ENCODE measurements at places on chromosomes 1 and 21.

DNA sequence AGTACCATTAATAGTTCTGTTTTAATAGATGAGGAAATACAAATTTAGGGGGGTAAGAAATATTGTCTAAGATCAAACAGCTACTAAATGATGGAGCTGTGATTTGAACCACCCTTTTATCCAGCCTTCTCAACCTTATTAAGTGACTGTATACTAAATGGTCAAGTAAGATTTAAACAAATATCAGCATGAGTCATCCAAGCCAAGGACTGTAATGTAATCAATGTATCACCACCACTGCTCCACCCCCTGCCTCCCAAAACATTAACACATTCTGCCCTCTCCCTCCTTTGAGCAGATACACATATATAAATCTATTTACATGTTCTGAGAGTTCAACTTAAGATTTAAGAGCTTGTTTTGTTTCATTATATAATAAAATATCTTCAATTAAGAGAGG, 58.9 kb downstream of the LRRC40 start:
- no peak for DNase-seq

GRCh38 chr1:240152611-240153297, 61.1 kb downstream of the FMN2 start:
- DNase-seq: no peak

DNA sequence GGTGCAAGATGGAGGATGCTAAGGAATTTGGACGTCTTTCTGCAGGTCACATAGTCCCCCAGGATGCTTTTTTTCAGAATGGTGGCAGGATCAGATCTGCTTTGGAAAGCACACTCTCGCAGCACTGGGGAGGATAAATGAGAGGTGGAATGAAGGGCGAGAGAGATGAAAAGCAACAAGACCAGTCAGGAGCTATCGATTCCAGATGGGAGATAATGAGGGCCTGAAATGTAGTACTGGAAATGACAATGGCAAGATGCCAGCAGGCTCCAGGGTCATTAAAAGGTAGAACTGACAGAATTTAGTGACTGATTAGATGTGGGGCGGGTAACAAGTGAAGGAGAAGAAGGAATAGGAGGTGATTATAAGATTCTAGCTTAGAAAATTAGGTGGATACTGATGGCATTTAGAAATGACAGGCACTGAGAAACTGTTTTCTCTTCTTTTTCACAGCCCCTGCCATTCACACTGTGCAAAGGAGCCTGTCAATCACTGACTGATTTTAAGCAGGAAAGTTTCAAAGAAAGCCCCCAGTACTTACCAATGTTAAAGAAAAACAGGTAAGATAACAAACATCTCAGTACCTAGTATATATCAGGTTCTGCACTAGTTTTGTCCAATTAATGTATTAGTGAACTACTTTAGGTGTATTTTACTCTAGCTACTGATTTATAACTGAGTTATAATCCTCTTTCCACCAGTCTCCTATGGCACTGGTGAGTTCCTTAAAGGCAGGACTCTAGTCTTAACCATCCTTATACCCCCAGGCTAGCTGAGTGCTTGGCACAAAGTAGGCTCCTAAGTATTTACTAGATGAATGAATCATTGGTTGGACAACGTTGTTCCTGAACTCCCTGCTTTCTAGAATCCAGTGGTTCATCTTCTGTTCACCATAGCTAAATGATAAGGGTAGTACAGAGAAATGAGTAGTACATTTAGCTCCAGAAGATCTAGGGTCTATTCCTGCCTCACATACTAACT, 9.2 kb downstream of the PIGM start:
- DNase-seq: no peak

DNA sequence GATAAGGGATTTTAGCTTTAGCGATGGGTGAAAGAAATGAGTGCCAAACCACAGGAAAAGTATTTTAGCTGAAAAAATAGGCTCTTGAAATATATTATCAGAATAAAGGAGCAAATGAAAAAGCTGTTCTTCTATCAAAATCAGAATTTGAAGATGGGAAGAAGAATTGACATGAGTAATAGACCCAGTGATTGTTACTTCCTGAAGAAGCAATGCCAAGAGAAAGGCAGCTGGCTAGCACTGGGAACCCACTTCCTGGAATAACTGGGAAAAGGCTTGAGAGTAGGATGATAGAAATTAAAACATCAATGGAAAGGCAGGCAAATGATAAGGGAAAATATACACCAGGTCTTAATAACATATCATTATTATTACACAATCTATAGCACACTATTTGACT, 29.9 kb upstream of the LYPLAL1 start:
- no peak for DNase-seq

- no peak for DNase-seq
Measured at GRCh38 chr1:16164213-16165072, 8.6 kb upstream of the EPHA2 start.

GRCh38 chr1:105005594-105006195, 1256.0 kb downstream of the AMY1C start:
- no peak for DNase-seq

- DNase-seq: peak; percentile 32
Measured at GRCh38 chr1:150973836-150974579, 627 bp downstream of the CERS2 start.

DNA sequence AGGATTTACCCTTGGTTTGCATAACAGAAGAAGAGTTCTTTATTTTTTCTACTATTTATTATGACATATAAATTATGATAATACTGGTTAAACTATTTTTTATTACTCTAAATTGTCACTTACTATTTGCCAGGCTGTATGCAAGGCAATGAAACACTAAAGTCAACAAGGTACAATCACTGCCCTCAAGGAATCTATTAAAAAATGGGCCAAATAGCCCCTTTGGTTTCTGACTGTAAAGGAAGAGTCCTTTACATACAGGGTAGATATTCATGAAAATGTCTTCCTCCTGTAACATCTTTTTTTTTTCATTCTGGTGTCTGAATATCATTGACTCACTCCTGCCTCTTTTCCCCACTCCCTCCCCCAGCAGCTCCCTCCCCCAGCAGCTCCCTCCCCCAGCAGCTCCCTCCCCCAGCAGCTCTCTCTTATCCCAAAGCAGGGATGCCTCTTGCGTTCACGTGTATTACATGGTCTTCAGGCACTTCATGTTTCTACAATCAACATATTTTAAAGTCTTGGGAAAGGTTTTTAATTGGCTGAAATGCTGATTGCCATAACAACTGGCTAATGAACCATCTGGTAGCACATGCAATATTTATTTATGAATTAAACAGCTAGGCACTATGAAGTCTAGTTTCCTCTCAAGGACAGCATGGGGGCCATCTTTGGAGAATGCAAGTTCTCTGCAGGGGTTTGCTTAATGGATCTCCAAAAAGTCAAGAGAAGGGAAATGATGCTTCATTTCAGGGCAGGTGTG, 400.4 kb upstream of the PLXNA2 start:
- DNase-seq: no peak

- DNase-seq: no peak
Measured at GRCh38 chr1:34113887-34114286, 51.1 kb downstream of the CSMD2 start.
